Upper lobe of left lung (tissue), 6 donors: ENCODE measurements at places on chromosomes 11 and 22.

- peak; percentile 86 for DNase-seq
These were observed at the start of gene SYNGR1 for GRCh38 chr22:39349967-39350726. SYNGR1 (plus strand) TSS chr22:39349991; CDS start chr22:39350011, 20 bp downstream.

- DNase-seq: no peak
These were observed 56.0 kb downstream of the PACS1 start for GRCh38 chr11:66126064-66126463.

DNA sequence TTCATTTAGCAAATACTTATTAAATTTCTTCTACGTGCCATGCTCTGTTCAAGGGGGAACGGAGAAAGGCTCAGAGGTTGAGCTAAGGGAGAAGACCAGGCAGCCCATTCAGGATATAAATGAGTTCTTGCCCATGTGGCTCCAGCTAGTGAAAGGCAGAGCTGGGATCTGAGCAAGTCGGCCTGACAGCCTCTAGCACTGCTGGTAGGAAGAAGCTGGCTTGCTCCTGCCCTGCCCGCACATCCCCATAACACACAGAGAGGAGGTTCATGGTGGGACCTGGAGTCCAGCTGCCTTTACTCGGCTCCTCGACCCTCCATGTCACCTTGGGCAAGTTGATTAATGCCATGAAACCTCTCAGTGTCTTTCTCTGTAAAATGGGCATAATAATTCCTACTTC is 2.0 kb downstream of the SLC15A3 start:
- DNase-seq: no peak

DNA sequence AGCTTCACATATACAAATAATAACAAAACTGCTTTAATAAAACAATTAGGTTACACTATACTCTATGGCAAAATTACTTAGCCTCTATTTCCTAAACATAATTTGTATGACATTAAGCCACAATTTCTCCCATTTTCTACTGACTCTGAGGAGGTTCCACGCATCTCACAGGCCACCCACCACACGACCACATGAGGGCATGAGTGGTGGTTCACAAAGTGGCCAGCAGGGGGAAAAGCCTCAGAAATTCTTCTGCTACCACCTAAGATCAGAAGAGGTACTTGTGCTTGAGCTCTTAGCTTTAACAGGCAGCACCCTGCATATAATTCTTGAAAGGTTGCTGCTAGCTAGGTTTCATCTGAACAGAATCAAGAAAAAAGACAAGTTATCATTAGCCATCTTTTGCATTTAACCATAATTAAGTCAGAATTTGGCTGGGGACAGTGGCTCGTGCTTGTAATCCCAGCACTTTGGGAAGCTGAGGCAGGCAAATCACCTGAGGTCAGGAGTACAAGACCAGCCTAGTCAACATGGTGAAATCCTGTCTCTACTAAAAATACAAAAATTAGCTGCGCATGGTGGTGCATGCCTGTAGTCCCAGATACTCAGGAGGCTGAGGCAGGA is 7.7 kb downstream of the LPXN start:
- DNase-seq: no peak

DNA sequence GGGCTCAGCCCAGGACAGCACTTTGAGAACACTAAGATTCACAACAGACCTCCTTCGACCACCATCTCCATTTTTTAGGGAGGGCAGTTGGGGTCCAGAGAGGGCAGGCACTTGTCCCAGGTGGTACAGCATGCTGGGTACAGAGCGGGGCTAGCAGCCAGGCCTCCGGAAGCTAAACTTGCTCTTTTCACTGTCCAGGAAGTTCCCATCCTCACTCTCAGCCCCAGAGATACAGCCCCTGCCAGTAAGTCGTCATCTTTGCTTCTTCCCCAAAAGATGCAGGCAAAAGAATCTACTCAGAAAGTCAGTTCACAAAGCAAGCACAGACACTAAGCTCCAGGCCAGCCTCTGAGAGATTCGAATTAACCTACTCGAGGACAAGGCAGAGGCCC is 6.7 kb upstream of the RAB3IL1 start:
- no peak for DNase-seq

DNA sequence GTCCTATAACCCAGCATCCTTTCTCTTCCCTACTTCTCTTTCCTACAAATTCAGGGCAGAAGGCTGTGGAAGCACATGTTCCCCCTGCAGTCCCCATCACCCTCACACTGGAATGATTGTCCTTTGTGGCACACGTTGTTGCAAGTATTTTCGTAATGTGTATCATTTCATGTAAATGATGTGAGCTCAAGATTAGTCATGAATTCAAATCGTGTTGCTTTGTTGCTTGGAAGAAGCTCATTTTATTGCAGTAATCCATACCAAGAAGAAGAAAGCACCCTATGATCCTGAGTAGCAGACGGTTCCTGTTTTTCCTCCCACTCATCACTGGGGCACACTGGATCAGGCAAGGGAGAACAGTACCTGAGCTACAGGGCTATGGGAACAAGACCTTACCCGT is 173.4 kb downstream of the NCAM1 start:
- no peak for DNase-seq

DNA sequence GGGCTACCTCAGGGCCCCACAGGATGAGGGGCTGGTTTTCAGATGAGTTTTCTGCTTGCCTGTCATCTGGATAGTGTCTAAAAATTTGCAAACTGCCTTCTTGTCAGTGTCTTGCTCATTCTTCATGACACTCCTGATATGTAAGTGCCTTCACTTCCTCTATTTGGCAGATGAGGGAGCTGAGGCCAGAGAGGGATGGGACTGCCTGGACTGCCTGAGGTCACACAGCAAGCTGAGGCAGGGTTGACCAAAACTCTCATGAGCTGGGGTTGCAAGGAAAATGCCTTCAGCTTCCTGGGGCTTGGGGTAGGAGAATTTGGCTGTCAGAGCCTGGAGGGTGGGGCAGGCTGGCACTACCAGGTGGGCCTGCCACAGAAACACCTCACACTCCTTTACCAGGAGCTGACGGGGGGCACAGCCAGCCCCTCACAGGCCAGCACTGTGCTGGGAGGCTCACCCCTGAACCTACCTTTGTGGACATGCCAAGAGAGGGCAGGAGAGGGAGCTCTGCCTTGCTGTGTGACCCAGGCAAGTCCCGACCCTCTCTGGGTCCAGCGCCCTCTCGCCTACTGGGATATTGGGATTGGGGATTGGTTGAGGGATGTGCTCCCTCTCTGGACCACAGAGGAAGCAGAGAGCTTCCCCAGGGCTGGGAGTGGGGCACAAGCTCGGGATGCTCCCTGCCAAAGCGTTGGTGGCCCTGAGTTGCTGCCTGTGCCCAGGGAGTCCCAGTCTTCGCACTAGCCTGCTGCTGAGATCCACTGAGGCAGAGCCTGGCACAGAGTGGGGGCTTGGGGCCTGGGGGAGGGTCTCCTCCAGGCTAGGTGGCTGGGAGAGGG is 1.9 kb upstream of the P2RY6 start:
- no peak for DNase-seq

- no peak for DNase-seq
These were observed 38.3 kb upstream of the IGSF9B start for GRCh38 chr11:133995066-133995465.

DNA sequence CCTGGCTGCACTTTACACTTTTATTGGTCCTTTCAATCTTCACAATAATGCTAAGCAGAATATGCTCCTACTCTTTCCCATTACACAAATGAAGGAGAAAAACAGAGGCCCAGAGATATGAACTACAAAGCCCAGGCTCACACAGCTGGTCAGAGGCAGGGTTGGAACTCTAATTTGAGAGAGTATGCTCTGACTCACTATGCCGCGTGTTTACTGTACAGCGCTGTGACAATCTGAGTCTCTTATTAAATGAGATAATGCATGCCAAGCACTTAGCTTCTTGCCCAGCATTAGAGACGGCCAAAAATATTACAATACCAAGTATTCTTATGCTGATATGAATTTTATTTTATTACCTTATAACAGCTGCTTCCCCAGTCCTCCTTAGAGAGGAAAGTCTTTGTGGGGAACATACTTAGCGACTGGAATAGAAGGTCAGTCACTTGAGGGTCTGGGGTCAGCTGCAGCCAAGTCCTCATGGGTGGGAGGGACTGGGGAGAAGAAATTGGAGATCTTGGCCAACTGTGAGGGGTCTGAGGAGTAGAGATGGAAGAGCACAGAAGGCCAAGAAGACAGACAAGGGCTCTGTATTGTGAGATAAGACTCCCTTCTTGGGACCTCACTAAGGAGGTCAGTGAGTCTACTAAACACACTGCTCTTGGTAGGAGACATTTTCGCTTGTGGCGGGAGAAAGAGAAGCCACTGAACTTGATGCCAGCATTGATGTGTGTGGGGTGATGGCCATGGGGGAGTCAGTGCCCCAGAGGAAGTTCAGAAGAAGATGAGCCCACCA is 150.8 kb upstream of the TIMP3 start:
- no peak for DNase-seq

DNA sequence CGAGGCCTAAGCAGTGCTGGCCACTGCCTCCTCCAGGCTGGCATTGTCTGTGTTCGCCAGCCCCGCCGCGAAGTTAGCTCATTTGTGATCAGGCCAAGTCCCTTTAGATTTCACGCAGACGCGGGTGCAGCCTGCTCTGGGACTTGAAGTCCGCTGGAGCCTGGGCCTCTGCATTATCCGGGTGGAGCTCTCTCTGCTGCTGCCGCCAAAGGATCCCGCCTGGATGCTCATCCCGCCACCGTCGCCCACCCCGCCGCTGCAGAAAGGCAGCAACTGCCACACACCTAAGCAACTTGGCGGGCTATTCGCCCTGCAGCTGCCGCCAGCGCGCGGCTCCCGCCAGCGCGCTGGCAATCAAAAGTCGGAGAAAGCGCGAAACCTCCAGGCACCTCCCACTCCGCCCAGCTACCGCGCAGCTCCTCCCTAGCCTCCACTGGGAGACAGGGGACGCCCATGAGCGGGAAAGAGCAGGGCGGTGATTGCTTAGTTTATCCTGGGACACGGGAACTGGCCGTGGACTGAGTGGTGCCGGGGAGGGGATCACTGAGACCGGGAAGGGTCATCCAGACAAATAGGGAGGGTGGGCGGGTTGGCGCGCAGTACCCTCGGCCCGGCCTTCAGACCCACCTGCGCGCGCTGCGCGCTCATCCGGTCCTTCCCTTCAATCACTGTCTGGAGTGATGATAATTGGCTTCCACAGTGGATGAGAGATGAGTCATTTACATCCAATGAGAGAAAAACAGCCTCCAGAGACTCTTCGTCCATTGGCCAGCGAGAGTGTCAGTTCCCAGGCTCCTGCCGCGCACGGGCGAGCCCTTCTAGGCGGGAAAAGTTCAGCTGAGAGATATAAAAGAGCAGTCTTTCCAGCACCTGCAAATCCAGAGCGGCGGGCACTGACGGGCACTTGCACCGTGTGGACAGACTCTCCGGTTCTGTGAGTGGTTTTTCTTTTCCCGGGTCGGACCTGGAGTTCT is at the start of gene FAM111B:
Gene FAM111B, plus strand, starts transcription at position 875 of the 974 bp plus-strand sequence. CDS start 2,389 bp downstream, outside the sequence.
- peak; percentile 88 for DNase-seq
